ENCODE measurements at places on chromosomes 11 and 22.

DNA sequence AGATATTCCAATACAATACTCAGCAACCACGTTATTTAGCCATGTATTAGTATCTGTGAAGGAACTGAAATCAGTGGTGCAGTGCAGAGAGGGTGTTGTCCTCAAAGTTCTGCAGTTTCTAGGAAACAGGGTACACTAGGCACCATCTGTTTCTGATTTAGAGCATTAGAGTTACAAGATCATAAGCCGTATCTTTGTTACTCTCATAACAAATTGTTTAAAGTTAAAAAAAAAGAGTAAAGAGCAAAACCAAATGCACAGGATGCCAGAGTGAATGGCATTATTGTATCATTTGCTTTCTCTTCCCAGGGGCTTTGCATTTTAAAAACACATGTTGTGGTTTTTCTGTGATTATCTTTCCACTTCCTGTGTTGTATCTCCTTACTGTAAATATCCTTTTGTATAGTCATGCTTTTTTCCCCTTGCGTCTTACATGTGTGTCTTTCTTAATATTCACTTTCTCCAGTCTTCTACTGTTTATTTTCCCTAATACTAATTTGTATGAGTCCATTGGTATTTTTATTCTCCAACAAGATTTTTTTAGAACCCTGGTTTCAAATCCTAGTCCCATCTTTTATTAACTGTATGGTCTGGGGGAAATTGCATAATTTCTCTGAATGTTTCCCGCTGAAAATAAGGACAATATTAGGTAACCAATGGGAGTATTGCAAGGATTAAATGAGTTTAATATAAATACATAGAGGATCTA, 15.2 kb upstream of the NUP160 start:
- DNase-seq = no peak

GRCh38 chr11:31412946-31413345, 43.3 kb downstream of the DNAJC24 start:
- DNase-seq = no peak

DNA sequence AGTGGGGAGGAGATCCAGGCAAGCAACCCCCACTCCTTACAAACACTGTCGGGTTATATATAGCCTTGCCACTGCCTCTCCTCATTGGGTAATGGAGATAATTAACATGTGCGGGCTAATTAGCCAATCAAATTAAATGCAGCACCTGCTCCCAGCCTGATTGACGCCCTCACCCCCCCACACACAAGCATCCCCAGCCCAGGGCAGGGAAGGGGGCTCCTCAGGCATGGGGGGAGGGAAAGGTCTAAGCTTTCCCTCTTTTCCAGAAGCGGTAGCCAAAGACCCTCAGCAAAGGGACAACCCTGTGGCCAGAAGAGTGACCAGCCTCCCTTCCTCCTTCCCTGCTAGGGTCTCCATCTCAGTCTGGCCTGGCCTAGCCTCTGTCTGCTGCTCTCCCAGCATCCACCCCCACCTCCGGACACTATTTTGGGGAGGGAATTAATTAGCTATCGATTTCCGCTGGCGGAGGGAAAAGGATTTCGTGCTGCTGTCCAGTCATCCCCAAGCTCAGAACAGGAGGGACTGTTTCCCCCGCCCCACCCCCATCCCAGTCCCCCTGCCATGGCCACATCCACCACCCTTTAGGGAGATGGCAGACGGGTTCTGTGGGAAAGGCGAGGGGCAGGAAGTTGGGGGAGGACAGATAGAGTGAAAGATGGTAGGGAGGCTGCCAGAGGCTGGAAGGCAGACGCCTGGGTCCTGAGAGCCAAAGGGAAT, 7.1 kb downstream of the NRXN2 start:
- DNase-seq = no peak

DNA sequence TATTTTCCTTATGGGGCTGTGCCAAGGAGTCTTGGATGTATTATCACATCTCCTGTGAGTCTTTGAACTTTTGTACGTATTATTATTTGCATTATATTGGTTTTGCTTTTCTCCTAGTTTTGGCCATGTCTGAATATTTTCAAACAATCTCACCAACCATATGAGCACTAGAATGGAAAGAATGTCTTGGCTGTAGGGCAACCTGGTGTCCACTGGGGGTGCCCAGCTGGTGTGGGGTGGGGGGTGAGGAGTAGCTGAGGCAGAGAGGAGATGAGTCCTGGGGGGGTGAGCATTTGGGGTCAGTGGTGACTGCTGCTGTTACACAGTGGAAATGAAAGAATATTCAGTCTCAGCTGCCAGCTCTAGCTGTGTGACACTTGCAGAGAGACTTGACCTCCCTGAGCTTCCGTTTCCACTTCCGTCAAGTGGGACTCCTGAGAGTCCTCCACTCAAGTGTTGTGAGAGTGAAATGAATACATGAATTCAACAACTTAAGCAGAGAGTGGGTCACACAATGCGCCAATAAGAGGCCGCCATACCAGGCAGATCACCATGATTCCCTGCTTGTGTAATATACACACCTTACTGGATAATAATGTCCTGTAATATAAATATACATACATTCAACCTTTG, 12.7 kb upstream of the PVALB start:
- DNase-seq = no peak

- no peak for DNase-seq
Observed at GRCh38 chr11:48001438-48002021, 21.2 kb downstream of the PTPRJ start.

GRCh38 chr11:87712802-87713202, 462.4 kb downstream of the RAB38 start:
- DNase-seq = no peak

DNA sequence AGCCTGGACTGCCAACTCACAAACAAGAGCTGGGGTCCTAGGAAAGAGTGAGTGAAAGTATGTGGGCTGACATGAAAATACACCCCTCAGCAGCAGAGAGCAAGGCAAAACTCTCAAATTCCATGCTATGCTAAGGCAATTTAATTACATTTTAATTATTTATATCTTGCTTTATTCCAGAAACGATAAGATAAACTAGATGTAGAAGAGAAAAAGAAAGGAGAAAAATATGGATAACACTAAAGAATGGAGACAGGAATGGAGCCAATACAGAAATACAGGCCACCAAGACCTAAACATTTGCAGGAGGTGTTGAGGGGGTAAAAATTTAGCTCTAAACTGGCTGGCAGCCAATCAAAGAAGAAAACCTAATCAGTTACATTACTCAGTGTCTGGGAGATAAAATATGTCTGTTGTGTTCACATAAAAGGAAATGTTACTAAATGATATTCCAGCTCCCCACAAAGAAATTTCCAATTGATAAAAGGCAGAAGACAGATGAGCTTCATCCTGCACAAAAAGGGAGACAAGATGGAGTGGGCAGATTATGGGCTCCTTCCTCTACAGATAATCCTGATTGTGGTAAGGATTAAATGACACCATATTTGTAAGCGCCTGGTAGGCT, 223.5 kb upstream of the BLID start:
- no peak for DNase-seq

GRCh38 chr11:14539982-14540421, 19.8 kb upstream of the PSMA1 start:
- DNase-seq = no peak

DNA sequence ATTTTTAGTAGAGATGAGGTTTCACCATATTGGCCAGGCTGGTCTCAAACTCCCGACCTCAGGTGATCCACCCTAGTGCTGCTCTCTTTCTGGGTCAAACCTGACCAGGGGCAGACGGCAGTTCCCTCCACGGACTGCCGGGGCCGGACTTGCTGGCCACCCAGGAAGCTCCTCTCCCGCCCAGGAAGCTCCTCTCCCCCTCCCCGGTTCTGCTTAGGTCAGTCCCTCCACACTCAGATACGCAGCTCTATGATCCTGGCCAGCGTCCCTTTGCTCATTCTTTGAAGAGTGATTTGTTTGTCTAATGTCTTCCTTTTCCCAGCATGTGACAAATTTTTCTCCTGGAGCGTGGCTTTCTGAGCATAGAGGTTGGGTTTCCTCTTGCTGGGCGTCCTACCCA, 125.3 kb upstream of the B3GAT1 start:
- no peak for DNase-seq

- DNase-seq = no peak
Observed at GRCh38 chr11:130782361-130783222, 133.7 kb downstream of the SNX19 start.

GRCh38 chr11:120714438-120714837, 202.9 kb downstream of the GRIK4 start:
- no peak for DNase-seq

DNA sequence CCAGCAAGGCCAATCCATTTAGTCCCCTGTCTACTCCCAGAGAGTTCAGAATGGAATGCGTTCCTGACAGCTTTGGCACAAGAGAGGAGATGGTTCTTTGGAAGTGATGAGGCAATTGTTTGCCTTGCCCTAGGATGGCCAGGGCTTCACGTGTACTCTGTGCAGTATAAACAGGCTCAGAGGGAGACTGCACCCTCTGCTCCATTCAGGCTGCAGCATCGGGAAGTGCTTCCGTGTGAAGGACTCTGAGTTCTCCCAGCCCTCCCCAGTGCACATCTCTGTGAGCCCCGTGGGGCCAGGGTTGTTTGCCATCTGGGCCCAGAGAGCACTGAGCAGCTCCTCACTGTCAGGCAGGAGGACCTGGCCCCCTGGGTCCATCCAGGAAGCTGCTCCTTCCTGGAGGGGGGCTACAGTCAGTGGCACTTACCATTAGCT, 215.3 kb upstream of the TBCEL start:
- no peak for DNase-seq

DNA sequence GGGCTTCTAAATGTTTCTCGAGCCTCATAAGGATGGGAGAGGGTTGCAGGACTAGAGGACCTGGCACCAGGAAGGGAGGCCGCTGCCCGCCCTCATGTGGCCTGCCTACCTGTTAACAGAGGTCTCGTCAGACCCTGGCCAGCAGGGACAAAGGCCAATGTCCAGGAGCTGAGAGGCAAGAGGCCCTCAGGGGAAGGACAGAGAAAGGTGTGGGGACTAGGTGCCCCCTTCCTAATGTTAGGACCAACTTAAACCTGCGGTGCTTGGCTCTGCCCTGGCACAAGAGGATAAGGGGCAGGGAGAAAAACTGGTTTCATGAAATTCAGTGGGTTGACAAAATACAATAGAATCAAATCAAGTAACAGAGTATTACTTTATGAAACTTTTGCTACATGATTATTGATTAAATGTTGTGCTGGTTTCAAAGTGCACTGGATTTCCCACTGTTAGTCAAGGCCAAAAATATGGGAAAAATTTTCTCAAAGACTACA, 20.0 kb upstream of the SYT12 start:
- DNase-seq = no peak

DNA sequence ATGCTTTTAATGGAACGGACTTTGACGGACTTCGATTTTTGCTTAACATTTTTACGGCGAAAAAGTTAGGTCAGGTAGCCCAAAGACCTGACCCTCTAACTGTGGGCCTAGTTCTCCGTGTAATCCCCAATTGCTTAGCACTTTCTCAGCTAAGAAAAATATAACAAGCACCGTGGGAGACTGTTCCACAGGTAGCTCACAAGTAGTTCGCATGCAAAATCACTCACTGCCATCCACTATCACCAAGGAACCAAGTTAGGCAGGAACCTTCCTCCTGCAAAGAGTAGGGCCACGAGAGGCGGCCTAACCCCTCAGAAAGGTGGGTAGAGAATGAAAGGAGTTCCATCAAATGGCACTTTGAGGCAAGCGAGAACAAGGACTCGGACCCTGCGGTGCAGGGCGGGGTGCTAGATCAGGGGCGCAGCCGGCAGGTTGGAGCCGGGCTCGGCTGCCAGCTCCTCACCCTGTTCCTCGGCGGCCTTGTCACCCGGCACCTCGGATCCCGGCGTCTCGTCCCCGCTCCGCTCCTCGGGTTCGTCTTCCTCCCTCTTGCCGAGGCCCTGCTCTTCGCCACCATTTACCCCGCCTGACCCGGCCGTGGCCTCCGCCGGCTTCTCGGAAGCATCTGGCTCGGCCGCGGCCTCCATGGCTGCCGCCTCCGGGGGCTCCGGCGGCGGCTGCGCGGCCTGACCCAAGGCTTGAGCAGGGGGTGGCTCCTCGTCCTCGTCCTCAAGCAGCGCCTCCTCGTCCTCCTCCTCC, 922 bp downstream of the HNRNPUL2 start:
- DNase-seq = no peak

DNA sequence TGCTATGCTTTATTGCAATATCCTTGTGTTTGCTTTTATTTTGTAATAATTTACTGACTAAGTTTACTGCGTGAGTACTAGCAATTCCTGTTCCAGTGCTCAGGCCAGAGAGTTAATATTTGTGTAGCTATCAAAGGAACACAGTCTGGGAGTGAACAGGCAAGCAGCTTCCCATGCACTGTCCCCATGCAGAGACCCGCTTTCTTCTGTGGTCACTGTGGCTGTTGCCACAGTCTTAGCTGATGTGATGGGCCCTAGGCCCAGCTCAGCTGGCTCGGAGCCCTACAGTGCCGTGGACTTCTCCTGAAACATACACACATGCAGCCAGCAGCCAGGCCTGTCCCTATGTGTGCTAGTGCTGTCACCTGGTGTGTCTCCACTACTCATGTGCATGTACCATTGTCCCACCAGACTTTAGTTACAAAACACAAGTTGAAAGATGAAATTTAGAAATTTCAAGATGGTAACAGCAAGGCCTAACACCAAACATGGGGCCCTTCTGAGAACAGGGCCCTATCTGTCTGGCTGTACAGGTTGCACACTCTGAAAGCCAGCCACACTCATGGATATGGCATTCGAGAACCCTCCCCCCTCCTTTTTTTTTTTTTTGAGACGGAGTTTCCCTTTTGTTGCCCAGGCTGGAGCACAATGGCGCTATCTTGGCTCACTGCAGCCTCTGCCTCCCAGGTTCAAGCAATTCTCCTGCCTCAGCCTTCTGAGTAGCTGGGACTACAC, 12.3 kb upstream of the SCUBE2 start:
- DNase-seq = no peak

GRCh38 chr11:46673713-46674462, 26.5 kb downstream of the ARHGAP1 start:
- no peak for DNase-seq

DNA sequence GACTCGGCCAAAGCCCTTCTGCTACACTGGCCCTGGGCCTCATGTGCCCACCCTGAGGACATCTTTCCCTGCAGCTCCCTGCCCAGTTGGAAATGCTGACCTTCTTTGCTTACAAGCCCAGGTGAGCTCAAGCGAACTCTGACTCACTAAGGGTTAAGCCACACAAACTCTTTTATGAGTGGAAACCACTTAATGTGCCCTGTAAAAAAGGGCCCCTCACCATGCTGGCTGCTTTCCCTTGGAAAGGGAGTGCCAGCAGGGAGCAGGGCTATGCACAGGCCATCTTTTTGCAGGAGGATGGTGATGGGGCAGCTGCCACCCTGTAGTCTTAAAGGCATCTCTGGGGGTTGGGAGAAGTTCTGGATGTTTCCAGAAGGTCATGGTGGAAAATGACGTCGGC, 18.7 kb downstream of the EHF start:
- no peak for DNase-seq

GRCh38 chr22:24096758-24097115, 84.5 kb upstream of the SUSD2 start:
- DNase-seq = no peak

DNA sequence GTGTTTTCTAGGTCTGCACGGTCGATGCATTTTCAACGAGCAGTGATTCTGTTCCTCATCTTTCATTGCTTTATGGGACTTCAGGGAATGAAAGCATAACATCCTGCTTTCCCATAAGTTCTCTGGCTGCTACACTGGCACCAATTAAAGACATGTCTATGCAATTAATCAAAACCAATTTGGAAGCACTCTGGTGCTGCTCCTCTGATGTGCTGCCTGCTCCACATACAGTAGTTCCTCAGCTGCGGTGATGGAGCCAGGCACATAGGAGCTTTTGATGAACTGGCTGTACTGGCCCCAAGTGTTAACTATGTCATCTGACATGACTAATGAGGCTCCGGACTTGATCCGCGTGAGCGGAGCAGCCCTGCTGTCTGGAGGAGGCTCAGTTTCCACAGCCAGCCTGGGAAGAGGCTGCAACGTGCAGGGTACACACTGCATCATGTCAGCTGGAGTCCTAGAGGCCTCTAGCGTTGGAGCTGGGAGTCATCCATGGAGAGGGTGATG, 29.8 kb downstream of the GVQW3 start:
- no peak for DNase-seq
